ENCODE measurements at places on chromosomes 4 and X.

- no peak for ATAC-seq
These were observed 10.2 kb upstream of the TMEM185A start for GRCh38 chrX:149641835-149642234.

DNA sequence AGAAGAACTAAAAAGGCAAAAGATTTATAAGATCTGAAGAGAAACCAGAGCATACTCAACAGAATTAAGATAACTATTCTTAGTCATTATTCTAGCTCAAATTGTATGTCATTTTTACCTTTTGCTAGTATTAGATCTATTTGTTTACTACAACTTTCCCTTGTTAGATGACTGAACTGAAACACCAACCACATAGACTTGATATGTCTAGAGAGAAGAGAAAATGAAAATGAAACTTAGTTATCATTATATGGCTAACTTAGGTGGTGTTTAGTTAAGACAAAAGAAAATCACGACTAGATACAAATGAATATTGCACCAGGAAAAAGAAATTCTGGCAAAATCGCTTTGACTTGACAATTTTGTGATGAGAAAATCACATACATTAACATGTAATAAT lies 690.8 kb downstream of the PCDH18 start:
- ATAC-seq: no peak

DNA sequence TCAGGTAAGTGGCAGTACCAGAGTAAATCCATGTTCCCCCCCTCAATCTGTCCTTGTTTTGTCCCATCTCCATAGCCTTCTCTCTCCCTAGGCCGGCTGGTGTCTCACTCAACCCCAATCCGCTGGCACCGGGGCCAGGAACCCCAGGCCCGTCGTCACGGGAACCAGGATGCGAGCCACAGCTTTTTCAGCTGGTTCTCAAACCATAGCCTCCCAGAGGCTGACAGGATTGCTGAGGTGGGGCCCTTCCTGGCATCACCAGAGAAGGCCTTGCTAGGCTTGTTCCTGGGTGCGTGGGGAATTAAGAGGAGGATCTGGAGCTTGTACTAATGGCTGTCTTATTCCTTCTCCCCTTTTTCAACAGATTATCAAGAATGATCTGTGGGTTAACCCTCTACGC lies 2.7 kb downstream of the TSPYL2 start:
- no peak for ATAC-seq

DNA sequence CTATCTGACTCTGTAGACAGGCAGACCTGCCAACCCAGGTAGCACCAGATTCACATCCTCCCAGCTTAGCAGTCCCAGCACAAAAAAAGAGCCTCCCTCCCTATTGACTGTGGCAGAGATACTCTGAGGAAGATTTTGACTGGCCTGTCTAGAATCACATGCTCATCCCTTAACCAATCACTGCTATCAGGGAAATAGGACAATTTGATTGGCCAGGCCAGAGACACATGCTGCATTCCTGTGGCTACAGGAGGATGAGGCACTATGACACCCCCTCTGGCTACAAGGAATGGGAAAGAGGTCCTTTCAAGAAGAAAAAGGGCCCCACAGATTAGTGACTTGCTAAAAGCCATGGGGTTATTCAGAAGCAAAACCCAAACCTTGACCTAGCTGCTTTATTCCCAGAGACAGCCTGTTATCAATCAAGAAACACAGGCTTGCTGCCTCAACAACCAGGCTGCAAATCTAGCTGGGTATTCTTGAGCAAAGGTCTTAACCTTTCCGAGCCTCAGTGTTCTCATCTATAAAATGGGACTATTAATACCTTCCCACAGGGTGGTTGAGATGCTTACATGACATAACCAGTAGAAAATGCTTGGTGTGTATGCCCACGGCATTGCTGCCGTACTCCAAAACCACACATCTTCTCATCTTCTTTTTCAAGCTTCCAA lies 147.6 kb downstream of the BCOR start:
- peak; percentile 24 for ATAC-seq

- no peak for ATAC-seq
These were observed 617.5 kb upstream of the CPEB2 start for GRCh38 chr4:14384824-14385223.

DNA sequence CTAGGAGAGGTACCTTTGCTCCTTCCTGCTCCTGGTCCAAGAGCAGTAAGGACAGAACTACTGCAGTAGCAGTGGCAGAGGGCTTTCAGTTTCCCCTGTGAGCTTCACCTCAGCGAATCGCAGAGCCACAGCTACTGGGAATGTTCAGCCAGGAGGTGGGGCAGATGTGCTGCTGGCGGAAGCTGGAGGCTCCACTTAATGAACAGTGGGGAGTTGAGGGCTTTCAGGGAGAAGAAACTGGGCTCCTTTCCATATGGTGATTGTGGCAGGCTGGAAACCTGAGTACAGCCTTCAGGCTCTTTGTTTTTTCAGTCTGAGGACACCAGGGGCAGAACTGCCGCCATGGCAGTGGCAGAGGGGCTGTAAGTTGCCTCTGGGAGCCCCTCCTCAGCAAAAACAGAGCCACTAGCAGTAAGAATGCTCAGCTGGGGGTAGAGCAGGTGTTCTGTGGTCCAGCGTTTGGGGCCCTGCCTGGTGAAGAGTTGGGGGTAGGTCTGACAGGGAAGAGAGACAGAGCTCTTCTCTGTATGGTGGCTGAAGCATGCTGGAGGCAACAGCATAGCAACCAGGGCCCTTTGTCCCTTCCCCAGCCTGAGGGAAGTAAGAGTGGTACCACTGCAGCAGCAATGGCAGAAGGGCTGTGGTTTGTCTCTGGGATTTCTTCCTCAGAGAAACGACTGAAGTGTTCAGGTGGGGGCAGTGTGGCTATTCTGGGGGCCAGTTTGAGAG lies 106.0 kb upstream of the GRXCR1 start:
- no peak for ATAC-seq

Data from SK-N-SH treated with all-trans-retinoic acid at 6 μM for 48 hours (cell line).